Bladder microvascular endothelial cell (primary cell): ENCODE measurements at places on chromosomes 7 and 10. TPM values are rescaled to one million over a fixed set of nuclear protein-coding genes. Genes with fewer than 3 reads are reported as not detected.

URGCP gene
- total RNA-seq, result 18.1 and 29.3 TPM in 2 replicates

SFTPA1 gene
- total RNA-seq, result not detected in 2 replicates

AEBP1 gene
- 1.3 and 27.3 TPM in 2 replicates for total RNA-seq

PRLHR gene
- total RNA-seq, result not detected in 2 replicates

GBX1 gene
- not detected in 2 replicates for total RNA-seq

PPP1R9A gene
- total RNA-seq, result 0.81 and 15.9 TPM in 2 replicates
